ENCODE measurements at places on chromosomes 1 and 21.

GRCh38 chr1:35499652-35500176 lies 57.5 kb downstream of the KIAA0319L start:
- peak; percentile 51 for DNase-seq

GRCh38 chr1:27349784-27350662 lies 8.2 kb downstream of the SYTL1 start:
- DNase-seq = no peak

- DNase-seq = no peak
These were observed 2.3 kb downstream of the COL9A2 start for GRCh38 chr1:40314721-40315238.

DNA sequence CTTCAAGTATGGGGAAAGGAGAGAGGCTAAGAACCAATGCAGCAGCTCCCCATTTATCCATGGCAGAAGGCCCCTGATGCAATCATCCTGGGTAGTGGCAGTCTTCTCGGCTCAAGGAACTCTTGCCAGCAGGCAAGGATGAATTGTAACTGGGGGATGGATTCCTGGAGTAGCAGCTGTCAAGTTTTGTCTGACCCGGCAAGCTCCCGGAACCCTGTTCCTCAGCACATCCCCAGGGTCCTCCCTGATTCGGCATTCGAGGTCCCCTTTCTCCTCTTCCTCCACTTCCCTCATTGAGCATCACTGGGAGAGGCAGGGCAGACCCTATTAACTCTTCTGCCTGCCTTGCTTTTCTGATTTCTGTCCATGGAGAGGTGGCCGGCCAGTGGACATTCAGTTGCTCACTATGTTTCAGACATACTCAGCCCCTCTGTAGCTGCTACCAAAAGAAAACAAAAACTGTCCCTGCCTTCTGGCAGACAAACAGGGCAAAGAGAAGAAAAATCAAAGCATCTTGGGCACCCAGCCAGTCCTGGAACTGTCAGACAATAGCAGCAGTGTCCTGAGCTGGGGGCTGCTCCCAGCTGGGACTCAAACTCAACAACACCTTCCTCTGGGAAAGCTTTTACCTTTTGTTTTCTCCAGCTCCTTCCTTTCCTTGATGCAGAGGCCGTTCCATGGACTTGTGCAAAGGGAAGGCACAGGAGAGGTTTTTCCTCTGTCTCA lies 5.6 kb upstream of the PTCH2 start:
- no peak for DNase-seq

- no peak for DNase-seq
These were observed 831.4 kb downstream of the ADGRL2 start for GRCh38 chr1:82632155-82632554.

GRCh38 chr1:46333300-46334029 lies 7.1 kb upstream of the NSUN4 start:
- no peak for DNase-seq

DNA sequence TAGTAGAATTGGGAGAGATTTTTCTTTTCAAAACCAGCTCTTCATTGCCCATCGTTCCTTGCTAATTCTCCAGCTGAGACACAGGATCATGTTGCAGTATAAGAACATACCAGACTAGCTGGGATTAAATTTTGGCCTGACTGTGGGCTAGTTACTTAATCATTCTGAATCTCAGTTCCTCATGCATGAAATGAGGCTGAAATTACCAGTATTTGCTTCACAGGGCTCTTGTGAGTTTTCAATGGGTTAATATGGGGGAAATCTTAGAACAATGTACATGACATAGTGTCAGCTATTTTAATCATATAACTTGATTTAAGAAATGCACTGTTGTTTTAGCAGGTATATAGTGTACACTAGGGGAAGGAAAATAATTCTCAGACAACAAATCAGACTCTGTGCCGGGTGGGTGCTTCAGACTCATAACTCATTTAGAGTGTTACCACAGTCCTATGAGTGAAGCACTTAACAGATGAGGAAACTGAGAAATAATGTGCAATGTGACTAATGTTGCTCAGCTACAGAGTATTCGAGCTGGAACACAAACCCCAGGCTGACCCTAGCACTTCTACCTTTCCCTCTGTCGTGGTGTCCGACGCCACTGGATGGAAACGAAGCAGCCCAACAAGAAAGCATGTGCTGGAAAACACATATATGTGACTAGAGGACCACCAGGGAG lies 137.6 kb upstream of the SGIP1 start:
- no peak for DNase-seq
